ENCODE measurements at places on chromosomes 5 and 9.

- DNase-seq = no peak
These were observed 11.0 kb downstream of the CCDC152 start for GRCh38 chr5:42767491-42768105.

- no peak for DNase-seq
These were observed 41.3 kb downstream of the FBXO10 start for GRCh38 chr9:37534901-37535300.

DNA sequence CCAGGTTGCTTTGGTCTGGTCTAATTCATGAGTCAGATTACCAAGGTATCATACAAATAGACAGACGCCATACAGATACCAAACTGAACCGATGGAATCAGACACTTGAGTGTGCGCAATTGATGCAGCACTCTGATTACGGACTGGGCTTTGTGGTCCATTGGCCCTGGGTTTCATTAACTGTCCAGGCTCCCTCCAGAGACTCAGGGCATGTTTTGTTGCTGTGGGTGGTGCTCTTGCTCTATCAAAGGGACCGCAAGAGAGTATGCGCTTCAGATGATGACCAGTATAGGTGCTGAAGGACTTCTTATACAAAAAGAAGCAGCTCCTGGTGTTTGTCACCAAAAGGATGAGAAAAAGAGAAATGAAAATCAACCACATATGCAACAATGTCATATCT lies 36.9 kb upstream of the ANKRD55 start:
- no peak for DNase-seq

GRCh38 chr9:69549310-69550202 lies 122.6 kb downstream of the APBA1 start:
- DNase-seq = peak; percentile 44

DNA sequence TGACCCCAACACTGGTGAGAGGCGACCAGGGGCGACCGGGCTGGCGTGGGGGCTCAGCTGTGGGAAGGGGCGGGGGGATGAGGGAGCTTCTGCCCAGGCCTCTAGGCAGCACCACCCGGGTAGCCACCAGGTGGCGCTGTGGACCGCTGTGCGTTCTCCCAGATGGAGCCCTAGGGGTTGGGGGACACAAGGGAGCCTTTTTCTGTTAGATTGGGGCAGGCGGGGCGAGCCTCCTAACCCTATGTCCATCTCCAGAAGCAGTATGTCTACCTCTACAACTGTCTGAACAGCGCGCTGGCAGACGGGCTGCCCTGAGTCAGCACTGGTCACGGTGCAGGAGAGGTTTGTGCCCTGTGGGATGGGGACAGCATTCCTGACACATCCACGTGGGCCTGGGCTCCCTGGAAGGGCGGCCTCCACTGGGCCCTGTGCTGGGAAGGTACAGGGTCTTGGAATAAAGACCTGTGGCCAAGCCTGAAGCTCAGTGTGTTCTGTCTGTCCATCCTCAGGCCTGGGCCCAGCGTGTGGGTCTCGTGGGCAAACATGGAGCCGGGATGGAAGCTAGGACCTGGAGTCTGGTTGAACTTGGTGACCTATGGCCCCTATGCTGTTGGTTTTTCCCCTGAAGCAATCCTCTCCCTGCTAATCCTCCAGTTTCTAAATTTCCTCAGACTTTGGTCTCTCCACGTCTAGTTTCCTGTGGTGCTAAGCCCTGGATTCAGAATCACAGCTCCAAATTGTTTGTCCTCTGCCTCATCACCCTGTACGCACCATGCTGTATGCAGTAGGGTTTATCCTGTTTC lies 23.1 kb upstream of the SPTLC1 start:
- DNase-seq = peak; percentile 66

DNA sequence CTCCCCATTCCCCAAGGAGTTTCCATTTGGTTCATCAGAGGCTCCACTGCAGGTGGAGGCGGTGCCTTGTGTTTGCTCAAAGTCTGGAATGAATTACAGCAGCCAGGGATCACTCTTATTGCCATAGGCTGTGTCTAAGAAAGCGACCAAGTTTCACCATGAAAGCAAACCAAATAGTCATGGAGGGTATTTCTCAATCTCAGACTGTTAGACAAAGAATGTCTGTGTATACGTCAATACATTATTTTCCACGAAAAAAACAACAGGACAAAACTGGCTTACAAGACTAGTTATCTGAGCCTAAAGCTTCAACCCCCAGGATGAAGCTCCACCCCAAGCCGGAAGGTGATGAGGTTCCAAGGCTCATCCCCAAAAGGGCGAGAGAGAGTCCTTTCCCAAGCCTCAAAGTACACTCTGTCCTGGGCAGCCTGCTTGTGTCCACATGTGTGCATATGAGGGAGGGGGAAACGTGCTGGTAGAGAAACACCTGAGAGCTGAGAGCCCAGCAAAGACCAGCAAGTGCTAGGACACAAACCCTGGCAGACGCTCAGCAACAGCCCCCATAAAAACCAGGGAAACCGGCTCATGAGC lies 4.3 kb downstream of the B4GALT1 start:
- no peak for DNase-seq

DNA sequence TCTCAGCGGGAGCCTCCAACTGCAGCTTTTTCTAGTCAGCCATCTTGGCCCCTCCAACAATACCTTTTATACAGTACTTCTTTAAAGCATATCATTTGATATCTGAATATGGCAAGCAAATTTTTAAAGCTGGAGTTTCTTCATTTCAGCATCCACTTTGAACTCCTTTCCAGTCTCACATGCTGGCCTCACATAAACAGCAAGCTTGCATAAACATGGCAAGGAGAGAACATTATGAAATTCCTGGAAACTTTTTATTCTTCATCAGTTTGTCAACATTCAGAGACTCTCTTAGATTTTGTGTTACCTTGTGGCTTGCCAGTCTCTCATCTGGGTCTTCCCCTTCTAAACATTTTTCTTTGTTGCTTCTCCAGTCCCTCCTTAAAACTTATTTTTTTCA lies 745.3 kb downstream of the NR2F1-AS1 start:
- no peak for DNase-seq
